ENCODE measurements at places on chromosomes 7 and 10.

- no peak overlapping the region for H3K4me3 ChIP-seq
- no peaks in the 10 kb centered on the region for H3K4me1 ChIP-seq
- no peak for DNase-seq
These were observed 38.2 kb downstream of the NRBF2 start for GRCh38 chr10:63171255-63171855.

GRCh38 chr7:82050792-82051191, 280.9 kb upstream of the HGF start:
- H3K4me1 ChIP-seq: no peaks in the 10 kb centered on the region
- H3K27me3 ChIP-seq: no peaks in the 10 kb centered on the region
- no peak for DNase-seq

GRCh38 chr7:140562926-140563481, 77.6 kb downstream of the DENND2A start:
- H3K36me3 ChIP-seq: no peaks in the 10 kb centered on the region
- H3K4me1 ChIP-seq: no peaks in the 10 kb centered on the region
- H3K4me3 ChIP-seq: no peak overlapping the region
- DNase-seq: no peak

GRCh38 chr10:47020471-47020870, 109.2 kb downstream of the PTPN20 start:
- DNase-seq: no peak
- H3K27me3 ChIP-seq: no peaks in the 10 kb centered on the region
- H3K36me3 ChIP-seq: no peaks in the 10 kb centered on the region
- H3K4me3 ChIP-seq: no peak overlapping the region
- H3K4me1 ChIP-seq: no peaks in the 10 kb centered on the region
